ENCODE measurements at places on chromosomes 11 and 22. TPM values are rescaled to one million over a fixed set of nuclear protein-coding genes. Genes with fewer than 3 reads are reported as not detected.

FLRT1 gene
- total RNA-seq, result 2.7 TPM

HMOX1 gene
- total RNA-seq, result 2.5 TPM

DNA sequence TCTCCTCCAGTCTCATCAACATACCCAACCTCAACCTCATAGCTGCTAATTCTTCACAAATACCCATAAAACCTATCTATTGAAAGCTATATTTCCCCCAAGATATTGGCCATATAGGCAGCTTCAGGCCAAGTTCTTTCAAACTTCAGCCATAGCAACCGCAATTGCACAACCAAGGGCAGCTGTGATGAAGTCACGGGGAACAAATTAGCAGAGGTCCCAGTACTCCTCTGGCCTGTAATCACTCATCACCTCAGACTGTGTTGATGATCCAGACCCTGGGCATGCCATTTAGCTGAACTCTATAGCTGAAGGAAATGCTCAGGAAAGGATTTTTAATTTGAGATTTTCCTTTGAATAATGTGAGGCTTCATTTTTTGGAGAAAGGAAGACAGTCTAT is 84.1 kb downstream of the SLC1A2 start:
- no peak overlapping the region for H3K4me3 ChIP-seq
- H3K27ac ChIP-seq, result no peak overlapping the region
- H3K27me3 ChIP-seq, result no peaks in the 10 kb centered on the region
- peak; percentile 21 for DNase-seq
- peaks cover 23% of the 10 kb centered on the region for H3K4me1 ChIP-seq

DNA sequence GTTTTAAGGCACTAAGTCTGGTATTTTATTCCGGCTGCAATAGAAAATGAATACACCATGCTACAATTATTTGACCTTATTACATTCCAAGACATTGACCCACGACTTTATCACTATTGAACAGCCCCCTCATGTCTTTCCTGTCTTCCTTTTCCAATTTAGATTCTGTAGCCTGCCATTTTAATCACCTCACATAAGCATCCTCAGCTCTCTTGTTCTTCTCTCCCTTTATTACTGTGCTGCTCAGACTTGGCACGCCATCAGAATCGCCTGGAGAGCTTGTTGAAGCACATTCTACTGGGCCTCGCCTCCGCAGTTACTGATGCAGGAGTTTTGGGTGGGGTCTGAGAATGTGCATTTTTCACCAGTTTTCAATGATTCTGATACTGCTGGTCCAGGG is 38.7 kb upstream of the SWAP70 start:
- peaks cover 5% of the 10 kb centered on the region for H3K36me3 ChIP-seq
- DNase-seq, result no peak
- H3K4me1 ChIP-seq, result peaks cover 7% of the 10 kb centered on the region
- H3K27me3 ChIP-seq, result no peaks in the 10 kb centered on the region
- H3K4me3 ChIP-seq, result no peak overlapping the region

ATP5MG gene
- 210 TPM for total RNA-seq

OR52H1 gene
- total RNA-seq, result not detected

- no peaks in the 10 kb centered on the region for H3K36me3 ChIP-seq
- peak; percentile 65 for DNase-seq
- H3K27me3 ChIP-seq, result no peaks in the 10 kb centered on the region
- H3K27ac ChIP-seq, result peak overlapping the region; percentile 84
- H3K4me1 ChIP-seq, result peaks cover 15% of the 10 kb centered on the region
These were observed 231.0 kb downstream of the DDX10 start for GRCh38 chr11:108895579-108896480.

UFD1 gene
- total RNA-seq, result 62.3 TPM

DNA sequence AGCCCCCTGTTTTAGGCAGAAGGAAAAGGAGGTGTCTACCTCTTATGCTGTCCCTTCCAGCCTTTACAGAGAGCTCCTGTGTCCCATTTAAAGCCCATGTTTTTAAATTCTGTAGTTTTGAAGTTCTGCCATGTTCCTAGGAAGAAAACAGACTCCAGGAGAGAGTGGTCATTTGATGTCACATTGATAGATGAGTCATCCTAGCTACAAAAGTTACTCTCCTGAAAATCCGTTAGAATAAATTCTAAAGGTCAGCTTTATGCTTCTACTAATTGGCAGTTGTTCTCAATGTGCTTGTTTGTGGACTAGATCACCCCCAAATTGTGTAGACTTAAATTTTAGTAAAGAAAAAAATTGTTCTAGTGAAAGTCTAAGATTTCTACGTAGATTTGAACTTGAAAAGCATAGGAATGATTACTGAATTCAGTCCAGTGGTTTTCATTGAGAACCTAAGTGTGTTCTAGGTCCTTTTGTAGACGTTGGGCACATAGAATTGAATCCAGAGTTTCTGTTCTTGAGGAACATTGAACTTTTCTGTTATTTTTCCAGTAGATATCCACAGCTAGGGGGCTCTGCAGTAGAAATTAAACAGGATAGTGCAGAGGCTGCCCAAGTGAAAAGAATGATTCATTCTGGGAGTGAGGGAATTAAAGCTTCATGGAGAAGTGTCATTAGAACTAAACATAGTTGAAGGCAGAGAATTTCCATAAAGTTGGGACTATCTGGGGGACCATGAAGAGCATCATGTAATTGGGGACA is 140.6 kb upstream of the RASSF10 start:
- no peak overlapping the region for H3K27ac ChIP-seq
- H3K27me3 ChIP-seq, result no peaks in the 10 kb centered on the region
- peaks cover 12% of the 10 kb centered on the region for H3K4me1 ChIP-seq
- peaks cover 14% of the 10 kb centered on the region for H3K36me3 ChIP-seq
- DNase-seq, result peak; percentile 28

GRCh38 chr11:80136991-80137390 is 696.2 kb upstream of the TENM4 start:
- H3K27ac ChIP-seq, result no peak overlapping the region
- DNase-seq, result no peak
- H3K4me1 ChIP-seq, result no peaks in the 10 kb centered on the region
- no peak overlapping the region for H3K4me3 ChIP-seq
